ENCODE measurements at places on chromosomes 6 and 20.
A peak's percentile ranks its signal among the peaks of the same experiment; 100 is the strongest.

DNA sequence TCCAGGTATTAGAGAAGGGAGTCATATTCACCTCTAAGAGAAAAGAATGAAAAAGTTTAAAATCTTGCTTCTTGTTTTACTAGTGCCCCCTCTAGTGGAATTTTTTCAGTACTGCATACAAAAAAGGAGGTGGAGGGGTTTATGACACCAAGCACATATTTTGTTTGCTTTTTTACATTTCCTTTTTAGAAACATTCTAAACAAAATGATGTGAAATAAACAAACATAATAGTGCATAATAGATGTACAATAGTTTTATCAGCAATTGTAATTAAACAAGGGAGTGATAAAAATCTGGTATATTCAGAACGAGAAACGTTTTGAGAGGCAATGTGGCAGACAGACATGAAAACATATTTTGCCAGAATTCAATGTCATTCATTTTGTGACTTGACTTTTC, 111.0 kb upstream of the TFAP2D start:
- peak; percentile 19 for DNase-seq

GRCh38 chr6:3165631-3166534, 8.5 kb upstream of the TUBB2A start:
- peak; percentile 76 for DNase-seq

DNA sequence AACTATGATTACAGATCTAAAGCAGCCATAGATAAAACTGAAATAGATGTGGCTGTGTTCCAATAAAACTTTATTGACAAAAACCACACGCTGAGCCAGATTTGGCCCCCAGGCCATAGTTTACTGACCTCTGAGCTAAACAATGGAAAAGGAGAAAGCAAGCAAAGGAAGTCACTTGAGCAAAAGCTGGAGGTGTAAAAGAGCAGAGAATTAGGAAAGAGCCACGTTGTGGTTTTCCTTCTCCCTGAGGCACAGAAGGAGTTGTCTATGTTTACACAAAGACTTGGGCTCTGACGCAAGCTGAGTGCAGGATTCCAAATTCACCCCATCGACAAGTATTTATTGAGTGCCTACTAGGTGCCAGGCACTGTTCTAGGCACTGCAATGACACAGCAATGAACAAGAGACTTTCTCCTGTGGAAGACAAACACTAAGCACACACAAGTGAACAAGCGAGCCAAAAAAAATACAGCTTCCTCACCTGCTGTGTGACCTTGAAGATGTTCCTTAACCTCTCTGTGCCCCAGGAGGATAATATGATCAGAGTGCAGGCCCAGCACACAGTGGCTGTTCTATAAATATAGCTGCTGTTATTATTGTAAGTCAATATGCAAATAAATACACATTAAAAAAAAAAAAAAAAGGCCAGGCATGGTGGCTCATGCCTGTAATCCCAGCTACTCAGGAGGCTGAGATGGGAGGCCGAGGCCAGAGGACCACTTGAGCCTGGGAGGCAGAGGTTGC, 75.4 kb upstream of the PTPN1 start:
- no peak for DNase-seq

DNA sequence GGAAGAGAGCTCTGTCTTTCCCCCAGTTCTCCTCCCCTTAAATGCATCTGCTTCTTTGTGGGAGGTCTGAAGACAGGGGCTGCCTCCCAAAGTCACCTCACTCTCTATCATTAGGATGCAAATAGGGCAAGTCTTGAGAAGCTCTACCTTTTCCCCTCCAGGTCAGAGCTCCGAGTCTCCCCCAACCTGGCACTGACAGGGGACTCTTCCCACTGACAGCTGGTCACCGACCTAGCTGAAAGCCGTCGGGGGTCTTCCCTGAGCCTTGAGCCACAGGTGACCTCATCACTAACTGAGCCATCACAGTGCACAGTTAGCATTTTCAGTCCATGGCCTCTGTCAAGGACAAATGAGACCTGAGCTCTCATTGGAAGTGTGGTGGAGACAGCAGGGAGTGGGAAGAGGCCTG, 386.7 kb downstream of the HACE1 start:
- DNase-seq, result no peak

DNA sequence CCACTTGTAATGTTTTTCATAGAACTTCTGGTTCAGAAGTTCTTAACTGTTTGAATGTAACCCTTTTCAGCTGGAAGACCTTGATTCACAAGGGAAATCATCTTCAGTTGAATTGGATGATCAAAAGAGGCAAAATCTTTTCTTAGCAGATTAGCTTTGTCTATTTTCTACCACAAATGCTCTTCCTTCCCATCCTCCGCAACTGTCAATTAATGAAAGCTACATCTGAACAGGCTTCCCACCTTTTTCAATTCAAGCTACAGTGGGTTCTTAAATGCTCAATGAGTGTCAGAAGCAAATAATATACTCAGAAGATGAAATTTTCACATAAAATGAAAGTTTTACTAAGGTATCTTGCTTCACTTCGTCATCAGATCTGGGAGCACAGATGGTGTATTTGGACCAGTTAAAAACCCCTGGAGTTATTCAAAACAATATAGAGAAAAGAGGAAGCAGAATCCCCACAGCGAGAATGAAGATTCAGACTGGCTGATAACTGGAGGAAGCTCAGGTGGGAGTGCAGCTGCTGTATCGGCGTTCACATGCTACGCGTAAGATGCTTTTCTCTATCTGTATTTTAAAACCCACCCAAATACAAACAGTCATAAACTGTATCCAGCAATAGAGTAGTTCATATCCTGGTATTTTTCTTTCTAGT, 19.4 kb downstream of the QRSL1 start:
- DNase-seq, result no peak

GRCh38 chr6:101110814-101111213, 229.7 kb upstream of the ASCC3 start:
- DNase-seq, result no peak
